Activated CD4-positive, alpha-beta T cell treated with anti-CD3 and anti-CD28 coated beads for 1 hour (primary cell): ENCODE measurements at places on chromosomes 7 and 10.

DNA sequence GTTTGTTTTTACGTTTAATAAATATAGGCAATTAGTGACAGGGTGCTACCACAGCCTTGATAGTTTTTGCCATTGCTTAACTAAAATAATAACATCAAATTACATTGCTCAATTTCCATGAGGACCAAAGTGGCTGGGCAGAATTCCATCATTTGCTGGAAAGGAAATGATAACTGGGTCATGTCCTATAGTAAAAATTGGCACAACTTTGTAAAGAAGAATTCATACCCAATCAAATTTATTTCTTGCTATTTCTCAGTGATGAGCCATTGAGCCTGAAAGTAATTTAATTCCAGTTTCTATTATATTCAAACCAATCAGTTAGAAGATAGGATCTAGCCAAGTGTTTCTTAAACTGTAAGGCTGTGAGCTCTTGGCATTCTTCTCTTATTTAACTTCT lies 102.2 kb upstream of the CTTNBP2 start:
- no peak for DNase-seq

DNA sequence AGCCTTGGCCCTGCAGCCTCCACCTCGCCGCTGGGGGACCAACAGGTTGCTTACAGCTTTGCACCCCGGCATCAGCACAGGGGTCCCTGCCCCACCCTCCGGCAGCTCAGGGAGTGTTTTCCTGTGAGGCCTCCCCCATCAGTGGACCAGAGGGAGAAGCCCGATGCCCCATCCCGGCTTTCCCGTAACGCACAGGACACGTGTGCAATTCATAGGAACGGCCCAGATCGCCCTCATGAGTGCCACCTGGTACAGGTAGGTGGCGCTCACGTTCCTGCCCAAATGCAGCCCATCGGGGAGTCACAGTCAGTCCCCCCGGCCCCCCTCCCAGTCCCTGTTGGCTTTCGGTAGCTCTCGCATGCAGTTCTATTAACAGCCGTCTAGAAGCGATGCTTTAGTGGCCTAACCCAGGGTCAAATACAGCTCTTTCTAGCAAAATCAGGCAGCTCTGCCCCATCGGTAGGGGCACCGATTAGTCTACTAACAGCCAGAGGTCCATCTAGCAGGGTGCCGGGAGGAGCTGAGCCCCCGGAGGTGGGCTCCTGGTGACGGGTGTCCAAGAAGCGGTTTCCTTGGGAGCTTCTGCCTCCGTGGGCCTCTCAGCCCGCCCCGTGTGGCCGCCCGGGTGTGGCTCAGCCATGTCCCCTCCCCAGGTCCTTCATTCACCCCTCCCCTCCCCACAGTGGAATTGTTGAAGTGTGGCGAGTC lies 48.4 kb upstream of the GTF2IRD1 start:
- DNase-seq, result no peak

DNA sequence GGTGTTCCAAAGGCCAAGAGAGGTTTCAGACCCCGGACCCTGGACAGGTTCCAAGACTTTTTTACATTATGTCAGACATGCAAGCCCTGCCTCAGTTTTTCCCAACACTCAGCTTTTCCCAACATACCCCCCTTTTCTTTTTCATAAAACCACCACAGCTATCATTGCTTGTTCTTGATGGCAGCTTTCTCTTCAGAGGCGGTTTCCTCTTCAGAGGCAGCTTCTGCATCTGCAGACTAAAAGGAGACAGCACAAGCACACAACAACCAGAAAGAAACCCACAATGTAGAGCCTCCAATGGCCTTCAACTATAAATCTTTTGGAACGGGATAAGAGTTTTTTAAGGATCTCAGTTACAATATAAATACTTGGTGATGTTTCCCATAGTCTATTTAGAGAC lies 19.3 kb downstream of the GIMAP6 start:
- no peak for DNase-seq

- no peak for DNase-seq
Observed at GRCh38 chr7:401495-401894, 111.5 kb downstream of the FOXL3 start.

DNA sequence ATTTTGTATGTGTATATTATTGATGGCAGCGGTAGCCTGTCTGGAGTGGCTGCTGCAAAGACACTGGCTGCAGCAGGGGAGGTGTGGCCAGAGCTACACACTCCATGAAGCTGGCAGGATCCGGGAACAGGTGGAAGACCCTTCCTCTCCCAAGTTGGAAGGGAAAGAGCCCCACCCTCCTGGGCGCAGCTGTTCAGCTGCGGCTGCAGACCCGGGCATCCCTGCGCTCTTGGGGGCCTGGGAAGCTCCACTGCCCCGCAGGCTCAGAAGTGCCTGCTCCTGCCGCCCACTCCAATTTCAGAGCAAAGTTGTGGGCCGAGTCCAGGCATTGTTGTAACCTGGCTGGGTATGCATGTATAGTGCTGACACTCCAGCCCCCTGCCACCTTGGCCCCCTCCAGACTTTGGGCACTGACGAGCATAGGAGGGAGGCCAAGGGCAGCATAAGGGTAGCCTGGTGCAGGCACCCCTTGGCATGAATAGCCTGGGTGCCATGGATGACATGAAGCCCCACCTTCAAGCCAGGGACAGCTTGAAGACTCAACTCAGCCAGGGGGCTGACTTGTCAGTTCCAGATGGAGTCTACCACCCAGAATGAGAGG lies 90.7 kb upstream of the TMEM168 start:
- no peak for DNase-seq

DNA sequence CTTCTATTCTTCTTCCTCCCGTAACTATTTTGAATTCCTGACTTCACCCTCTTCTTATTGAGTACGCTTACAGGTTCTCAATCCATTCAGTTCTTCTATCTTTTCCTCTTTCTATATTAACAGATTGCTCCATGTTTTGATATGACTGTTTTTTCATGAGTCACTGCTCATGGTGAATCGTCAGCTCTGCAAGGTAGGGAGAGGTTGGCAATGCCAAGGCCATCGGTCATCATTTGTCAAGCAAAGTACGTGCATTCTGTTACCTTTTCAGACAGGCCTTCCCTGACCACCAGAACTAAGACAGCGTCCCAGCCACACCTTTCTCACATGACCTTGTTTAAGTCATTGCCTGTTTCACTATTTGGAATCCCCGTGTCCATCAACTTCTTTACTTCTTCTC lies 1001.9 kb upstream of the SORCS1 start:
- no peak for DNase-seq

GRCh38 chr7:128114806-128115205 lies 83.6 kb upstream of the LRRC4 start:
- DNase-seq, result no peak

DNA sequence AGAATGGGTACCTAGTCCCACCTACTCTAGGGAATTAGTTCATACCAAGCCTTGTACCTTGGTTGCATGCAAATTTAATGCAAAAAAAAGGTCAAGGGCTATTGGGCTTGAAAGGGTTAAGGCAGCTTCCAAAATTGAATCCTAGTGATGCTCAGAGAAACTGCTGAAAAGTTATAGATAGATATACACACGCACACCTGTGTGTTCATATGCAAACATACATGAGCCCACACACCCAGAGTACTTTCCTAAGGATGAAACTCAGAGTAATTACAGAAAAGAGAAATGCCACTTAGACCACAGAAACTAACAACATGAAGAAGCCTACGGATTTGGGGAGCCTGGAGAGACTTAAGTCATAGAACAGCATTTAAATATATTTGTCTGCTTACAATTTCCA lies 1.5 kb downstream of the SLC25A13 start:
- DNase-seq, result no peak

DNA sequence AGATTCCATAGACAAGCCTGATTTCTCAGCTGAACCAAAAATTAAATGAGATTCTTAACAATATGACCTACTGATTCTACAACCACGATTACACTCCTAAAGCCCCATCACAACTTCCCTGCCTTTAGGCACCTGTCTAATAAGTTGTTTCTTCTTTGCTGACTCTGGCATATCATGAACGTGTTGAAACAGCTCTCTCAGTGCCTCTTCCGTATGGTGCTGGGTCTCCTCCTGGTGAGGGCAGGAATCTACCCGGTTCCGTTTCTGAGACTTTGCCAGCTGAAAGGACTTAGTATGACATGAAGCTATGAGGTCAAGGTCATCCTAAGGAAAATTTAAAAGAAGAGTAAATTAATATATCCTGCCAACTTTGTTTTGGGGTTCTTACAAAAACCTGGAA lies 48.6 kb downstream of the ARHGAP19 start:
- DNase-seq, result no peak

GRCh38 chr7:44201813-44202212 lies 1.0 kb downstream of the YKT6 start:
- DNase-seq, result no peak

DNA sequence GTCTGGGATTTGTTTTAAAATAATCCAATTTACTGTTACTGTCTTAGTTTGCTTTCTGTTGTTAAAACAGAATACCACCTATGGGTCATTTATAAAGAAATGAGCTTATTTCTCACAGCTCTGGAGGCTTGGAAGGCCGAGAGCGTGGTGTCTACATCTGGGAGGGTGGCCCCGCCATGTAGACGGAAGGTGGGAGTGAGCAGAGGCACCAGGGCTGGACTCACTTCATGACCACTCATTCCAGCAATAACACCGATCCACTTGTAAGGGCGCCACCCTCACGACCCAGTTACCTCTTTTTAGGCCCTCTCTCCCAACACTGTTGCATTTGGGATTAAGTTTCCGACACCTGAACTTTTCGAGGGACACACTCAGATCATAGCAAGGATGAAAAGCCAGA lies 36.2 kb upstream of the CFAP46 start:
- no peak for DNase-seq

GRCh38 chr7:76326646-76327233 lies 24.3 kb downstream of the HSPB1 start:
- DNase-seq, result no peak

DNA sequence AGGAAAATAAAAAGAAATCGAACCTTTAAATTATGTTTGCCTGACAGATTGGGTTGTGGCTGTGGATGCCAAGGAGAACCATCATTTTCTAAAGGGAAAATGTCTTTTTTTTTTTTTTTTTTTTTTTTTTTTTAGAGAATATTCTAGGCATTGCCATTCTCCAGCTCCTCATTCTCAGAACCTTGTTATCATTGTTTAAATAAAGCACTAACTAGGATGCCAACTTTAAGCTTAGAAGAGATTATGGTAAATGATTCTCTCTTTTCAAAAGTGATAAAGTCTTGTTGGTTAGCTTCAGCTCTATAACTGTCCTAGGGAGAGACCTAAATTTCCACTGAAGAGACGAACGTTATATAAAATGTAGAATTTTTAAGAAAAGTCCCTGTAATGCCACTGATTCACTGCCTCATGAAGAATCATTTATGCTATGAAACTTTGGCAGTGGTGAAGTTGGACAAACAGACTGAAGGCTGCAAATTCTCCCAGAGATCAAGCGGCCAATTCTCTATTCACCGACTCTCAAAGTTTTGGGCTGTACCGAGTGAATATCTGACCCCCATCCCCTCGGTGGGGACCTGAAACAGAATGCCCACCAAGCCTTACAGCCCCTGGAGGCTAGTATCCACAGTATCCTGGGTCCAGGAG lies 207.9 kb upstream of the PITRM1 start:
- DNase-seq, result no peak
